ENCODE measurements at places on chromosomes 7 and 10. TPM values are rescaled to one million over a fixed set of nuclear protein-coding genes. Genes with fewer than 3 reads are reported as not detected.

The DIP2C gene
- total RNA-seq: 13.5 TPM

The NFE2L3 gene
- 80.3 TPM for total RNA-seq

The RAMP3 gene
- not detected for total RNA-seq

The CYP3A5 gene
- 0.10 TPM for total RNA-seq

The ZNF425 gene
- 1.6 TPM for total RNA-seq

GRCh38 chr10:94409021-94409657, 6.8 kb downstream of the TBC1D12 start:
- no peak for DNase-seq

- no peak for DNase-seq
Measured at GRCh38 chr7:151137076-151137675, 30.3 kb downstream of the GBX1 start.

DNA sequence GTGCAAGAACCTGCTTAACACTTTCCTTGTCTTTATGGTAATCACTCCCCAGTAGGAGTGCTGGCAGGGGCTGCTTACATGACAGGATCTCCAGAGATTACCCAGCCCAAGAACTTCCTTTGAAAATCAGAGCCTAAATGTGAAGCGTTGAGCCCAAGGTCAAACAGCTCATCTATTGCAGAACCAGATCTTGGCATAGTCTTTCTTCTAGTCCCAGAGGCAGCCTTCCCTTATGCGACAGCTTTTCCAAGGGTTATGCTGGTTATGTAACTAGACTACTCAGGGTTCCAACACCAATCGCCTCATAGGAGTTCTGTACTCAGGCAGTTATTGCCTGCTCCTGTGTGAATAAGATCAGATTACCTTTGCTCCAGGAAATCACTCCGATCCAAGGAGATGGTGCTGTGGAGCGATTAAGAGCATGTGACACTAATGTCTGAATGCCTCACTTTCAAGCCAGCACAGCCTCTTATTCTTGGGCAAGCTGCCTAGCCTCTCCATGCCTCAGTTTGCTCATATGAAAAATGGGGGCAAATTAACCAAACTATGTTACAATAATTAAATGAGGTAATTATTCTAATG, 8.4 kb upstream of the LGI1 start:
- DNase-seq: no peak

- DNase-seq: peak; percentile 91
Measured at GRCh38 chr10:104076743-104077160, 8.9 kb downstream of the COL17A1 start.

GRCh38 chr7:24763303-24763901, 6.1 kb upstream of the GSDME start:
- DNase-seq: no peak

DNA sequence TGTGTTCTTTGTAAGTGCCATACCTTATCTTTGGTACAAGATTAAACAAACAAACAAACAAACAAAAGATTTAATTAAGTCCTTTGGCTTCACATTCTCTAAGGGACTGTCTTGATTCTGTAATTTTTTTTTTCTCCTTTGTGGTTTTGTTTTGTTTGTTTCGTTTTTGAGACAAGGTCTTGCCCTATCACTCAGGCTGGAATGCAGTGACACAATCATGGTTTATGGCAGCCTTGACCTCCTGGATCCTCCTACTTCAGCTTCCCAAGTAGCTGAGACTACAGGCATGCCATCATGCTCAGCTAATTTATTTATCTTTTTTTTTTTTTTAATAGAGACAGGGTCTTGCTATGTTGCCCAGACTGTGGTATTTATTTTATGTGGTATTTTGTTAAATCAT, 165.8 kb downstream of the LRRC4 start:
- DNase-seq: no peak

DNA sequence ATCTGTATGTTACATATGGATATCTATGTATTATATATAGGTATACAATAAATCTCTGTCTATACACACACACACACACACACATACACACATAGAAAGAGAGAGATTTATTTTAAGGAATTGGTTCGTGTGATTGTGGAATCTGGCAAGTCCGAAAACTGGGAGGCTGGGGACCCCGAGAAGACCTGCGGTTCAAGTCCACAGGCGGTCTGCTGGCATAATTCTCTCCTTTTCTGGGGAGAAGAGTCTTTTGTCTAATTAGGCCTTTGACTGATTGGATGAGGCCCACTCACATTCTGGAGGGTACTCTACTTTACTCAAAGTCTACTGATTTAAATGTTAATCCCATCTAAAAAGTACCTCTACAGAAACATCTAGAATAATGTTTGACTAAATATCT, 65.1 kb downstream of the PAPSS2 start:
- no peak for DNase-seq

GRCh38 chr10:343231-344220, 208.3 kb downstream of the ZMYND11 start:
- DNase-seq: no peak

- DNase-seq: no peak
Measured at GRCh38 chr7:21624320-21624719, 81.5 kb downstream of the DNAH11 start.

DNA sequence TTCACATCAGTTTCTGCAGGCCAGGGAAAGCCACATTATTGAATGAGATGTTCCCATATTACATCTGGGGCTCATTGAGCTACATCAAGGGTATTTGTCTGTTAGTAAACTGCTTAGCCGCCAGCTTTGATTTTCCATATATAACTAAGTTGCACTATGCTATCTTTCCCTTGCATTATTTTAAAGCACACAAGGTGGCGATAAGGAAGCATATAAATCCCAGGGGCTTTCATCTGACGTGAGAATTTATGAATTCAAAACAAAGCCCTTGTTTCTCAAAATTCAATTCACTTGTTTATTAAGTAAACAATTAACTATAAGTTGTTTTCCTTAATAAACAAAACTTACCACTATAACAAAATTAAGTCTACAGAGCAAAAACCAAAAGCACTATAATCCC, 334.1 kb upstream of the TPK1 start:
- no peak for DNase-seq
